Mesothelial cell of epicardium (in vitro differentiated cells): ENCODE measurements at places on chromosomes 4 and X.
A peak's percentile ranks its signal among the peaks of the same experiment; 100 is the strongest.

- H3K27me3 ChIP-seq: no peaks in the 10 kb centered on the region
- H3K27ac ChIP-seq: no peak overlapping the region
- H3K4me1 ChIP-seq: peaks cover 3% of the 10 kb centered on the region
- H3K36me3 ChIP-seq: peaks cover 20% of the 10 kb centered on the region
- DNase-seq: no peak
Measured at GRCh38 chr4:125484912-125485311, 170.2 kb downstream of the FAT4 start.

- no peaks in the 10 kb centered on the region for H3K36me3 ChIP-seq
- H3K4me1 ChIP-seq: peaks cover 9% of the 10 kb centered on the region
- no peak overlapping the region for H3K4me3 ChIP-seq
Measured at GRCh38 chr4:148373093-148373492, 69.1 kb downstream of the NR3C2 start.

- no peaks in the 10 kb centered on the region for H3K27me3 ChIP-seq
- peak within 1 kb of the TSS; percentile 82 for H3K4me3 ChIP-seq
- H3K4me1 ChIP-seq: peaks cover 27% of the 10 kb centered on the region
- H3K36me3 ChIP-seq: peaks cover 10% of the 10 kb centered on the region
- peak; percentile 69 for DNase-seq
Measured at GRCh38 chrX:15493118-15493962, at the start of gene PIR. TSS of gene PIR (minus strand) at chrX:15493333. CDS start at chrX:15491257, 2,076 bp downstream.

DNA sequence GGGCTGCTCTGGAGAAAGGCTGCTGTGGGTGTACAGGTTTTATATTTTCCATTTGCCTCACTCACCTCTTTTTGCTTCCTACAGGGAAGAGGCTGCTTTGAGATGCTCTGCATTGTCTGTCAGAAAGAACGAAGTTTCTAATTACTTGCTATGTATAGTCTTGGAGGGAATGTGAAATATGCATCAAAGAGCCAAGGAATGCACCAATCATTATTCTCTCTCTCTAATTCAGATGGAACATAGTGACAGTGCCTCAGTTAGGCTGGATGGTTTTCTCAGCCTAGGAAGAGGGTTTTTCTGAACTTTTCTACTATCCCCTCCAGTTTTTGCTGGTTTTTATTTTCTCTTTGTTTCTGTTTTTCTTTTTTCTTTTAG lies 106.8 kb upstream of the SLC4A4 start:
- no peak overlapping the region for H3K27ac ChIP-seq
- no peak for DNase-seq
- H3K4me1 ChIP-seq: peaks cover 55% of the 10 kb centered on the region
- H3K36me3 ChIP-seq: no peaks in the 10 kb centered on the region
- no peaks in the 10 kb centered on the region for H3K27me3 ChIP-seq

DNA sequence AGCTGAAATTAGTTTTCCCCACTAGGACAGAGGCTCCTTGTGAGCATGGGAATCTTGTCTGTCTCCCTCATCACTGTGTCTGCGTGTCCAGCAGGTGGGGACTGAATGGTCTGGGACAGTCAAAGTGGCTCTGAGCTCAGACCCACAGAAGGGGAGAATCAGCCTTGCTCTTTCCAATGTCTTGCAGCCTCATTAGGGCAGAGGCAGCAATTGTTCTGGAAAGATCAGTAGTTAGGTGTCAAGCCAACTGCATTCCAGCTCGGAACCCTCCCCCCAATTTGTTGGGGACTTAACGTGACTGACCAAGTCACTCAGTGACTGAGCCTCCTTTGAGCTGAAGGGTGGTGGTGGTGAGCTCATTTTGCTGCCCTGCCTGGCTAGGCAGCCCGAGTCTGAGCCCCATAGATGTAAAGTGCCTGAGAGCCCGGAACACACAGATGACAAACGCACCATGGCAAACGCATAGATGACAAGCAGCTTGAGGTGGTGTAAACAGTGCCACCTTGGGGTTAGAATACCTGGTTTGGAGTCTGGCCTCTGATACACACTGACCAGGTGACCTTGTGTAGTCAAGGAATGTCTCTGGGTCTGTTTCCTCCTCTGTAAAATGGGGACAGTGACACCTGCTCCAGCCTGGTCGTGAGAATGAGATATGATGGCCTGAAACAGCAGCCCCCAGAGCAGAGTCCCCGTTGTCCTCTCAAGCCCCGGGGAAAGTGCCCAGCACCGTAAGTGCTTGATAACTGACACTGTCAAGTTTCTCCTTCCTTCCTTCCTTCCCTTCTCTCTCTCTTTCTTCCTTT lies 2.7 kb upstream of the SORCS2 start:
- no peak overlapping the region for H3K27ac ChIP-seq
- H3K36me3 ChIP-seq: no peaks in the 10 kb centered on the region
- peaks cover 70% of the 10 kb centered on the region for H3K27me3 ChIP-seq
- H3K4me3 ChIP-seq: no peak overlapping the region
- DNase-seq: no peak
- peaks cover 9% of the 10 kb centered on the region for H3K4me1 ChIP-seq

GRCh38 chr4:148196164-148196563 lies 246.1 kb downstream of the NR3C2 start:
- H3K27me3 ChIP-seq: no peaks in the 10 kb centered on the region
- H3K4me3 ChIP-seq: no peak overlapping the region
- H3K27ac ChIP-seq: no peak overlapping the region
- no peaks in the 10 kb centered on the region for H3K4me1 ChIP-seq
- DNase-seq: no peak
- H3K36me3 ChIP-seq: no peaks in the 10 kb centered on the region

DNA sequence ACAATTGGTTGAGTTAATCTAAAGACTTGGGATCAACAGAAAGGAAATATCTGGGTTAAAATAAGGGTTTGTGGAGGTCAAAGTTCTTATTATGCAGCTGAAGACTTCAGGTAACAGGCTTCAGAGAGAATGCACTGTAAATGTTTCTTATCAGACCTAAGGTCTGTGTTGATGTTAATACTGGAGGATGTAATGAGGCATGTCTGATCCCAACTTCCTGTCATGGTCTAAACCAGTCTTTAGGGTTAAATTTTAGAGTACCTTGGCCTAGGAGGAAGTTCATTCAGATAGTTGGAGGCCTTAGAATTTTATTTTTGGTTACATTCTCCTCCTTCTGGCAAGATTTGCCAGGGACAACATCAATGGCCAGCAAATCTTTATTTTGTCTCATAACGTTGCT lies 72.1 kb upstream of the GC start:
- no peak overlapping the region for H3K27ac ChIP-seq
- peaks cover 5% of the 10 kb centered on the region for H3K36me3 ChIP-seq
- no peak for DNase-seq

- no peak overlapping the region for H3K27ac ChIP-seq
- no peak for DNase-seq
- peaks cover 4% of the 10 kb centered on the region for H3K4me1 ChIP-seq
- H3K4me3 ChIP-seq: no peak overlapping the region
- no peaks in the 10 kb centered on the region for H3K36me3 ChIP-seq
Measured at GRCh38 chr4:31272331-31273061, 552.3 kb downstream of the PCDH7 start.

DNA sequence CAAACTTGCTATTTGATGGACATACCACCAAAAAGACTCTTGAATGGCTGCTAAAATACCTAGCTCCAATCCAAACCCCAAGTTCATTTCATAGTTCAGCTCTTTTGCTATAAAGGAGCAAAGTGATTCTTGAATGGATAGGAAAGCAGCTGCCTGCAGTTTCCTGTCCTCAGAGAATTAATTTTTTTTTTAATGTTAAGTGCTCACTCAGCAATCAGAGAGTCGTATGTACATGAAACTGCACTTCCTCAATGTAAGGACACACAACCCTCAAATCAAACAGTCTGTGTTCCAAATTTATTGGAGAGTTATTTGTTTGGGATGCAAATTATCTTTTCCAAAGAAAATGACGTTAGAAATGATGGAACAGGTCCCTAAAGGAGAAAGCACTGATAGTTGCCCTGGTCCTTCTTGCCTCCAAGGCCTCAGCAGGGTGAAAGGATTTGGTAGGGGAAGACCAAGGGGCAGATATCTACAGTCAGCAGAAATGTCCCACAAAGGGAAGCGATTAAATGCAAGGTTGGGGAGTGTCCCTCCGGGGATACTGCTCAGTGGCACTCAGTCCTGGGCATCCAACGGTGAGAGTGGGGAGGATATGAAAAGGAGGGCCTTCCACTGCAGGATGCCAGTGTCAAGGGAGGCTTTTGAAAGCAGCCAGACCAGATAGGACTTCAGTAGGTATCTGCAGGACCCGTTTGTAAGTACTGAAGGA lies 67.2 kb upstream of the RASGEF1B start:
- no peak for DNase-seq
- H3K4me1 ChIP-seq: peaks cover 7% of the 10 kb centered on the region
- H3K27me3 ChIP-seq: no peaks in the 10 kb centered on the region
- H3K36me3 ChIP-seq: peaks cover 5% of the 10 kb centered on the region
- H3K27ac ChIP-seq: no peak overlapping the region
- H3K4me3 ChIP-seq: no peak overlapping the region

GRCh38 chrX:147180886-147181285 lies 366.3 kb upstream of the CXorf51A start:
- H3K27me3 ChIP-seq: no peaks in the 10 kb centered on the region
- H3K4me1 ChIP-seq: no peaks in the 10 kb centered on the region
- no peak overlapping the region for H3K4me3 ChIP-seq
- H3K27ac ChIP-seq: no peak overlapping the region
- DNase-seq: no peak

GRCh38 chrX:139783959-139784358 lies 76.0 kb upstream of the MCF2 start:
- no peaks in the 10 kb centered on the region for H3K4me1 ChIP-seq
- no peak for DNase-seq
- no peak overlapping the region for H3K27ac ChIP-seq
- H3K27me3 ChIP-seq: no peaks in the 10 kb centered on the region

DNA sequence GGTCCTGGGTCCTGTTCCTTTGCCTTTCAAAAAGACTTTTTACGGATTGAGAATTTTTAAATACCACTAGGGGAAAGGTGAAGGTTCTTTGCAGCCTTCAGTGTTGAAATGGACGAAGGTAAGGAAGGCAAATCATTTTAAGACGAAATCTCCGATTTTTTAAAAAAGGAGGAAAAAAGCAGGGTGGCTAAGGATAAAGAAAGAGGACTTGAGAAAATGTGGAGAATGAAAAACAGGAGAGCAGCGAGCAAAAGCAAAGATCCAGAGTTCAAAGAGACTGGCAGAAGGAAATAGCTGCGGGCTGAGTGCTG lies 314 bp downstream of the EPHA5 start:
- peaks cover 90% of the 10 kb centered on the region for H3K27me3 ChIP-seq
- H3K27ac ChIP-seq: no peak overlapping the region
- peaks cover 25% of the 10 kb centered on the region for H3K4me1 ChIP-seq
- H3K36me3 ChIP-seq: no peaks in the 10 kb centered on the region
- peak overlapping the region; percentile 69 for H3K4me3 ChIP-seq
